Uterus (tissue), 4 donors: ENCODE measurements at places on chromosomes 1 and 21.

GRCh38 chr1:243500512-243500911 is 244.7 kb downstream of the SDCCAG8 start:
- no peak for DNase-seq

DNA sequence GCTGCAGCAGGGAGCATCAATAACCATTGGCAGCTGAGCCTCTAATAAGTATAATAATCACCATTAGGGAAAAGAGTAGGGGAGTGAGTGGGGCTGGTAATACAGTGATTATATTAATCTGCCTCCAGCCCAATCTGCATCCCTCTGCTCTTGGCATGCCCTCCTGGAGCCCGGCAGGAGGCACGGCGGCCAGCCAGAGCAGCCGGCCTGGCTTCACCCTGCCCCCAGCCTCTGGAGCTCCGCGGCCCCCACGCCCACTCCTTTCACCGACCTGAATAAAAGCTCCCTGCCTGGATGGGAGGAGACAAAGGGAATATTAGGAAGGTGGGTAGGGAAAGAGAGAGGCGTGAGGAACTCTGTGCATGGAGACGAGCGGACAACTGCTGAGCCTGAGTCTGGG is 28.3 kb downstream of the OPTC start:
- no peak for DNase-seq

GRCh38 chr1:167173516-167174184 is 47.0 kb upstream of the POU2F1 start:
- no peak for DNase-seq

DNA sequence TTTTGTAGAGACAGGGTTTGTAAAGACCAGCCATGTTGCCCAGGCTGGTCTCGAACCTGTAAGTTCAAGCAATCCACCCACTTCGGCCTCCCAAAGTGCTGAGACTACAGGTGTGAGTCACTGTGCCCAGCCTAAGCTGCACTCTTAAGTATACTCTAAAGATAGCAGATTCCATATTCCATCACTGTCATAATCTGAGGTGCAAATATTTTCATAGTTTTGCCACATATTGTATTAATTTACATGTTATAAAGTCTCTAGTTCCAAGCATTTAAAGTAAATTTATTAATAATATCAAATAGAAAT is 121.3 kb downstream of the HFM1 start:
- no peak for DNase-seq

DNA sequence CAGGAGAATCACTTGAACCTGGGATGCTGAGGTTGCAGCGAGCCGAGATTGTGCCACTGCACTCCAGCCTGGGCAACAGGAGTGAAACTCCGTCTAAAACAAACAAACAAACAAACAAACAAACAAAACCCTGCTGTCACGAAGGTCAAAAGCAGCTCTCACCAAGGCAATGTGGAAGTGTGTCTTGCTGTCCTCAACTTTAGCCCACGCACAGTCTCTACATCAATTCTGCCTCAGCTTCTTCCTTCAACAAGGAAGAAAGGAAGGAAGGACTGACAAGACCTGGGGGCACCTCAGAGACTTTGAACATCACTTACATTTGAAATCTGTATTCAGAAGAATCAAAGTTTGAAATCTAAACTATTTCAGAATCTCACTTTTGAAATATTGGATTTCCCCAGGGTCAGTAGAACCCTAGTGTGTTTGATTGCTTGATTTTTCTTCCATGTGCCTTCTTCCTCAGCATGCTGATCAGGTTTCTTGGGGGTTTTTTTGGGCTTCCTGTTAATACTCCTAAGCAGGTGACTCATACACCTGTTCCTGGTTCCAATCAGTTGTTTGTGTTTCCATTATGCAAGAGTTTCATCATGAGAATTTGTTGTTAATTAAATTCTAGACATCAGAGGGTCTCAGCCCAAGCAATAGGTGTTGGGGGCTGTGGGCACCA is 6.5 kb upstream of the CSTB start:
- DNase-seq, result no peak

- DNase-seq, result no peak
Observed at GRCh38 chr1:92306020-92306419, 7.2 kb downstream of the RPAP2 start.

DNA sequence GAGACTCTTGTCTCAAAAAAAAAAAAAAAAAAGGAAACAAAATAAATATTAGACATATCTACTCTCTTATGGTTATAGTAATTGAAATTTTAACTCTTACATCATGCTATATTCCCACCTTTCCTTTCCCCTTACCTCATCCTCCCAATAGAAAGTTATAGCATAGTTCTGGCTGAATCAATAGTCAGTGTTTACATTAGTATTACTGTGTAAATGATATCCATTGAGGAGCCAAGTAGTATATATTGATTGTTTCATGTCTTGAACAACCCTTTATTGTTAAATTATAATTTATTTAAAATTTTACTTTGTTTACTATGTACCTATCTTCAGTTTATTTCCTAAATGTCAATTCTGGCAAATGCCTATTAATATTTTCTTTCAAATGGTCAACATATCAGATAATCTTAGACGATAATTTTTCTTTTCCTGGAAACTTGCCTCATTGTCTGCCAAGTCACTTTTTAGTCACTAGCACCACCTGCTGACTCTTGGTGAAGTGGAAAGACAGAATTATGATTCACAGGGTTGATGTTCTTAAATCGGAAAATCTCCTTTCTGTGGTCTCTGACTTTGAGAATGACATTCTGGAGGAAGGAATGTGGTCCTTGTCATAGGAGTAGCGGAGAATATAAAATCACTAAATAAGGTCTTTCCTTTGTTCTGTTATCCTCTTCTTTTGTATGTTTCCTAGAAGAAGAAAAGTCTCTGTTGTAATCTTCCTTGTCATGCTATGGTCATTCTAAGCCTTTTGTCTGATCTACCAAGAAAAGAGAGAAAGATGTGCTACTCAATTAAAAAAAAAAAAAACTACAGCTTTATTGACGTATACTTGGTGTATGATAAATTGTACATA is 8.6 kb downstream of the HJV start:
- no peak for DNase-seq

GRCh38 chr1:159957824-159958268 is 3.8 kb upstream of the SLAMF9 start:
- no peak for DNase-seq

- no peak for DNase-seq
Observed at GRCh38 chr1:242854466-242854865, 330.0 kb upstream of the PLD5 start.
